ENCODE measurements at places on chromosomes 5 and 9.

DNA sequence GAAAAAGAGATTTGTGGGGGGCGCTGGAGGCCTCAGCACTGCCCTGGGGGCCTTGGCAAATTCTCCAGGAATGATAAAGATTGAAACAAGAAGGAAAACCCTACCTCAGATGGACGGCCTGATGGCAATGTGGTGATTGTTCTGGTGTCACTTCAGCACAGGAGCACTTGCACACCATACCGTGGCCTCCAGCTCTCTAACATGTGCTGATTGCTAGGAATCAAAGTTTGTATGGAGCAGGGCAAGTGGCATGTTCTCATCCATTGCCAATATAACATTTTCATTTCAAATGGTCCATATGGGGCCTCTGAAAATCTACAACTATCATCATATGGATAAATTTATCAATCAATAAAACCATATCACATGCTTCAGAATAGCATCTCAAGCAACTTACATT is 253.0 kb downstream of the DEPDC1B start:
- no peak for DNase-seq

DNA sequence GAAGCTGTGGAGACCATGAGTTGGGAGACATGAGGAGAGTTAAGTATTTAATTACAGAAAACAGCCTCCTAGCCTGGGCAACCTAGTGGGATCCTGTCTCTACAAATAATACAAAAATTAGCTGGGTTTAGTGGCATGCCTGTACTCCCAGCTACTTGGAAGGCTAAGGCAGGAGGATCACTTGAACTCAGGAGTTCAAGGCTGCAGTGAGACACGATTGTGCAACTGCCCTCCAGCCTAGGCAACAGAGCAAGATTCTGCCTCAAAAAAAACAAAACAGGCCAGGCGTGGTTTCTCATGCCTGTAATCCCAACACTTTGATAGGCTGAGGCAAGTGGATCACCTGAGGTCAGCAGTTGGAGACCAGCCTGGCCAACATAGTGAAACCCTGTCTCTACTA is 52.6 kb downstream of the AQP7 start:
- DNase-seq = no peak

DNA sequence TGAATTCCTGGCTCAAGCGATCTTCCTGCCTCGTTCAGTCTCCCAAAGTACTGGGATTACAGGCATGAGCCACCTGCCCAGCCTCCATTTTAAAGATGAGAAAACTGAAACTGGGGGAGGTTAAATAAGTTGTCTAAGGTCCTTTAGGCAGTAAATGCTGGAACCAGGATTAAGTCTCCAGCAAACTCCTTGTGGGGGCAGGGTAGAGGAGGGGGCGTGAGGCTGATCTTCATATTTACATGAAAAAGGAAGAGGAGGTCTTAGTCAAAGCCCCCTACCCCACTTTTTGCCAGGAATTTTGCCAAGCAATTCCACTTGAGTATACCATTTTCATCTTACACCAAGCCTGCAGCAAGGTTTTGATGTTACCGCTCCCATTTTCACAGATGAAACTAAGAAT is 76.6 kb upstream of the NR4A3 start:
- no peak for DNase-seq

DNA sequence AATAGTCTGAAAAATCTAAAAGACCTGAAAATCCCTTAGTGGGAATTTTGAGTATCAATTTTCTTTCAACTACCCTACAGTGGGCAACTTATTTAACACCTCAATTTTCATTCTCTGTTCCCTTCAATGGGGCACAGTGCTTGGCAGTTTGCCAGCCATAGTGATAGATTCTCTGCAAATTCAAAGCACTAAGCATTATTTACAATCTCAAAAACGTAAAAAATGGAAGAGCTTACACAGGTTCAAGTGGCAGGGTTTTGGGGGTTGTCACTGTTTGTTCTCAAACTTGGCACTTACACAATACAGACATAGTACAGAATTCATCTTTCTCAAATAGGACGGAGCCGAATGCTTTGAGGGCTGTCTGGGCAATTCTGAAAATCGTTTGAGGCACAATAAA is 515.0 kb downstream of the EFNA5 start:
- no peak for DNase-seq

- DNase-seq = no peak
Observed at GRCh38 chr5:103849934-103850333, 287.3 kb upstream of the NUDT12 start.

GRCh38 chr5:8689773-8690172 is 820.8 kb downstream of the MTRR start:
- DNase-seq = no peak

- DNase-seq = no peak
Observed at GRCh38 chr5:594226-594860, 17.8 kb upstream of the CEP72 start.

DNA sequence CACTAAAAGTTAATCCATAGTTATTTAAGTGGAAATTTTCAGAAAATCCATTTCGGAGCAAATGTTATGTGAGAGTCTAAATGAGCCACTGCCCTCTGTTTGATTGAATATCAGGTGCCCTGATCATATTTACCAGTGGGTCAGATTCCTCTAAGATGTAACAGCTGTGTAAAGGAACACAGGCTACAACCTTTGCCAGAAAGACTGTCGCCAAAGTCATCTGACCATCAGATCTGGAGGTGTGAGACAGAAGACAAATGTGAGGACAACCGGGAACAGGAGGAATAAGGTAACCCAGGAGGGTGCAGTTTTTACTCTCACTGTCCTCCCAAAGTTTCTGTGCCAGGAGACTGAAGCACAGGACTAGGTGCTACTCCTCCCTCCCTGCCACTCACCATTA is 90.8 kb downstream of the CAAP1 start:
- no peak for DNase-seq

- DNase-seq = no peak
Observed at GRCh38 chr9:120741701-120742100, 27.4 kb upstream of the MEGF9 start.

DNA sequence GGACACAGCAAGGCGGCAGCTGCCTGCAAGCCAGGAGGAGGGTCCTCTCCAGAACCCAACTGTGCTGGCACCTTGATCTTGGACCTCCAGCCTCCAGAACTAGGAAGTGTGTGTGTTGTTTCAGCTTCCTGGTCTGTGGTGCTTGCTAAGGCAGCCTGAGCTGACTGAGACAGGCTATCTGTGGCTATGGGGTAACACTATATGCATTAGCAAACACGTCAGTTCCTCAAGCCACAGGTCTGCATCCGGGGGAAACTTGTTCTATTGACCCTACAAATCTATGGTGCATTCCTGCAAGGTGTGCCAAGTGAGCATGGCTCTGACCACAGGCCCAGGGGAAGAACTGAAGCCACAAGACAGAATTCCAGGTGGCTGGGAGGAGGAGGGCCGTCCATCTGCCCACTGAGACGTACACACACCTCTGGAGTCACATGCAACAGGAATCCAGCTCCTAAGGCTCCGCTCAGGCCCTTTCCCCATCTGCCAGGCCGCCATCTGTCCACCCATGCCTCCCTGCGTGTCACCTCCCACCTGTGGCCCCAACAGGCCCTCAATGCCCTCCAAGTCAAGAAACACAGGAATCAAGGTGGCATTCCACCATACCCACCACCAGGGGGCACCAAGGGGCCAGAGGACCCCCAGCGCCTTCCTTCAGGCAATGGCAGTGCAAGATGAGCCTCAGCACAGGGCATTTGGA is 174.9 kb downstream of the ROR2 start:
- peak; percentile 54 for DNase-seq

GRCh38 chr5:116788851-116789403 is 214.3 kb upstream of the SEMA6A start:
- DNase-seq = no peak

DNA sequence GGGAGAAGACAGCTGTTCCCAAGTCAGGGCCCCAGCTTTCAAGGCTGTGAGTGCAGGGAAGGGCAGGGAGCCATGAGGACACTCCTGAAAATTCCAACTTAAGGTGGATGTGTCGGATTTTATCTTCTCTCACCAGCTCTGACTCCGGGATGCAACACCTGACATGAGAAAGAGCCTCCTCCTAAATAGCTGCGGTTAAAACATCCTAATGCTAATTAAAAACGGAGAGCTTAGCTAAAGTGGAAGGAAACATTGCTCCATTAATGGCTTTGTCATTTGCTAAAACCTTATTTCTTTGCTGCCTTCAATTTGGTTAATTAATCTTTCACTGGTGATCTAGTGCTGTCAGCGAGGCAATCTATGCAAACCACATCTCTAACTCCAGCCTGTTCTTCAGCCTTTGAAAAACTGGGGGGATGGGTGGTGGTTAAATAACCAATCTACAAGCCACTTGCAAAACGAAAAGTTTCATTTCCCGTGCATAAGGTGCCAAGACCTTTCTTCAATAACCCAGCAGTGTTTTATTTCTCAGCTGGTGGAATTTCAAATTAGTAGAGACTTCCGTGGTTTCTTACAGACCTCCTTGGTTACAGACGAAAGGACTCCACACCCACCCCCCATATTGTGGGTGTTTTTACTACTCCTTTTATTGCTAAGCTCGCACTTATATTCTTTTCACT is 379.6 kb downstream of the MLLT3 start:
- DNase-seq = no peak

- no peak for DNase-seq
Observed at GRCh38 chr5:132561601-132562000, 4.8 kb downstream of the RAD50 start.

DNA sequence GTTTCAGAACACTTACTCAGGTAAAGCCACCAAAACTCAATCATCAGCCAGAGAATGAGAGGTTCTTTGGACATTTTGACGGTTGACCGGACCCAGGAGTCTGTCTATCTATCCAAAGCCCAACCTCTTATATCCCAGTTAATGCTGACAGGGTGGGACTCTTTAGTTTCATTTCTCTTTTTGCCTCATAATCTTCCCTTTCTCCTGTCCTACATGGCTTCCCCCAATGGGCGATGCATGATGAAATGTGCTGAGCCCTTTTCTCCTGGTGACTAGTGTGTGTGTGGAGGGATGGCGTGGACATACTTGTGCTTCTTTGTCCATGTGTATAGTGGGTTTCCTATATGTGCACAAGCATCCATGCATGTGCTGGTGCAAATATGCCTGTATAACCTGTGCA is at the start of gene TIMD4:
Gene TIMD4 (minus strand): TSS at position 102 of the 400 bp plus-strand sequence. CDS start 28 bp downstream, at position 74.
- no peak for DNase-seq

DNA sequence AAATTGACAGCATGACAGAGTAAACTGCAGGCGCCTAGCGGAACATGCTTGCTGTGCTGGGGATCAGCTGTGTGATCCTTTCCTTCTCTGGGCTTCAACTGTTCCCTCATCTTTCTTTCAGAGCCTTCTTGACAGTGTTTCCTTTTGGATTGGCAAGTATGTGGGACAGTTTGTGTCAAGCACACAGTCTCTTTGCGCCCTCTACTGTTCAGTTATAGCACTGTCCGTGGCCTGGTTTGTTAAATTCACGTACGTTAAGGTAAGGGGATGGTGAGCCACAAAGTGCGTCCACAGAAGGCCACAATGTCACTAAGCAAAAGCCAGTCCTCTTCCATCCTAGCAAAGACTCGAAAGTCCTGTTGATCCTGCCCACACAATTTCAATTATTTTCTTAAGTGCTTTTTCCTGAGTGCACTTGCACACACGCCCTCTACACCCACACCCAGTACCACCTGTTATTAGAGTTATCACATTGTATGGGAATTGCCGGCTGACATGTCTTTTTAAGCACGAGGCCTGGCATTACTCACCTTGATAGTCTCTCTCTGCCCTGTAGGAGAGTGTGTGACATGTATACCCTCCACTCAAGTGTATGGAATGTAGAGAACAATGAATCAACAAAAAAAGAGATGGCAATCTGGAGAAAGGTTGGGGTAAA is 22.5 kb upstream of the PTPN3 start:
- peak; percentile 60 for DNase-seq

- no peak for DNase-seq
Observed at GRCh38 chr9:33787839-33788238, 7.5 kb upstream of the PRSS3 start.

GRCh38 chr5:64207978-64208377 is 42.3 kb downstream of the RNF180 start:
- DNase-seq = no peak

DNA sequence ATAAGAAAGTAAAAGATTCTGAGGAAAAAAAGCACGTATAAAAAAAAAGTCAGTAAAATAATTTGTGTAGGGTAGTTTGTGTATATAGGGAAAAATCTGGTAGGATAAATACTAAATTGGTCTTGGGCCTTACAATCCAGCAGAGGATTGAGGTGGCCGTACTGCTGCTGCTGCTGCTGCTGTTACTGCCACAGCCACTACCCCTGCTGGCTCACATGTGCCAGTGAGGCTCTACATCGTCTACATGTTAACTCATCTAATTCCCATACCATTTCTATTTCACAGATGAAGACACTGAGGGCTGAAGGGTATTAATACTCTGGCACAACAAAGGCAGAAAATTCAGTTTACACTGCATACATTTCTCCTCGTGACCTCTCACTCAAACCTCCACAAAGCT is 928.5 kb downstream of the TLE4 start:
- DNase-seq = no peak

GRCh38 chr5:28707706-28708105 is 1669.3 kb upstream of the CDH9 start:
- DNase-seq = no peak

GRCh38 chr9:121321016-121321503 is 49.0 kb downstream of the STOM start:
- DNase-seq = no peak

DNA sequence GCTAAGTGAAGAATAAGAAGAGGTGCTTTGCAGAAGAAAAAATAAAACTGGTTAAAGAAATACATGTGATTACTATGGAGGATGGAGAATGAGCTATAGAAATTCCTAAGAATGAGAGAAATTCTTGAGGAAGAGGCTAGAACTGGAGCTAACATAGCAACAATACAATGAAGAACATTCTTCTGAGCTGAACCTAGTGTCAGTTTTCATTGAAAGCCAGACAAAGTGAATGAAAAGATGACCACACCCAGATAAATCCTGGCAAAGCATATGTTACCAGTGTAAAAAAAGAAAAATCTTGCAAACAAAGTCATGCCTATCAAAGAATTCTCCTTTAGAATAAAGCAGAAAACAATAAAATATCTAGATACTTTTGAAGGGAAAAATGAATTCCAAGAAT is 39.6 kb downstream of the SGCD start:
- no peak for DNase-seq

DNA sequence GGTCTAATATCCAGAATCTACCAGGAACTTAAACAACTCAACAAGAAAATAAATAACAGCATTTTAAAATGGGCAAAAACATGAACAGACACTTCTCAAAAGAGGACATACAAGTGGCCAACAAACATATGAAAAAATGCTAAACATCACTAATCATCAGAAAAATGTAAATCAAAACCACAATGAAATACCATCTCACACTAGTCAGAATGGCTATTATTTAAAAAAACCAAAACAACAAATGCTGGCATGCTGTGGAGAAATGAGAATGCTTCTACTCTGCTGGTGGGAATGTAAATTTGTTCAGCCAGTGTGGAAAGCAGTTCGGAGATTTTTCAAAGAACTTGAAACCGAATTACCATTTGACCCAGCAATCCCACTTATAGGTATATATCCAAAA is 63.1 kb downstream of the ADAMTS6 start:
- DNase-seq = no peak

GRCh38 chr5:93676704-93677103 is 64.7 kb downstream of the POU5F2 start:
- DNase-seq = no peak

DNA sequence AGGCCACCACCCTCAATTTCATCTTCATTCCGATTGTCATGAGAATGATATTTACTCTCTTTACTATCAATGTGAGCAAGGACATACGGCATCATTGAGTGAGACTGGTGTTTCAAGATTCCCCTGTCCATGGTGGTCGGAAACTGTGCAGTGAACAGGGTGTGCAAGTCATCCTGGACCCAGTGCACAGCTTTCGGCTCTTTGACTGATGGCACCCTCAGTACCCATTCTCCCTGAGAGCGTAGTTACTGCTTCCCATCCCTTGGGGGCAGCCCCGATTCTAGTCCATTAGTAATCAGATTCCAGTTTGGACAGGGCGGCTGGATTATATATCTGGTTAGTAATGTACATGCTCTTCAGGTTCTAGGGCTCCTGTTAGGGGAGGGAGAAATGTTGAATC is 61.7 kb upstream of the SUB1 start:
- no peak for DNase-seq

Measured in HuH-7.5 (cell line).